ENCODE measurements at places on chromosomes 16 and 17.

DNA sequence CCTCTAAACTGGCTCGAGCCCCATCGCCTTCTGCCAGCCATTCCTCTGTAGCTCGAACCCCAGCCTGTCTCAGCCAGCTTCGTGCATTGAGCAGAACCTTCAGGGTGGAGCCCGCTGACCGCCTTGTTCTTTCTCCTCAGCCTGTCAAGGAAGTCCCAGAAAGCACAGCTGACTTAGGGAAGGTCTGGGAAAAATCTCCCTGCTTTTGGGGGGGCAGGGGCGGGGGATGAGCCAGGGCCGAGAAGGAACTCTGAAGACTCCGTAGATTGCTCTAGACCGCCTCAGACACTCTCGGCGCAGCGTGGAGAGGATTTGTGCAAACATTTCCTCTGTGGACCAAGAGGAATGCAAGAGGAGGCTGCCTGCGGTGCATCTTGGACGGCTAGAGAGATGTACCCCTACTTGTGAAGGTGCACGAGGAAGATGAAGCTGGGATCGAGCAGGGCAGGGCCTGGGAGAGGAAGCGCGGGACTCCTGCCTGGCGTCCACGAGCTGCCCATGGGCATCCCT is at the start of gene GLP2R:
GLP2R (plus strand) TSS at position 284 of the 510 bp plus-strand sequence; CDS start at position 424, 140 bp downstream.
- DNase-seq = no peak

GRCh38 chr17:8710813-8711212 is 33.8 kb downstream of the CCDC42 start:
- no peak for DNase-seq

GRCh38 chr17:27206447-27206846 is 87.5 kb upstream of the WSB1 start:
- DNase-seq = no peak

GRCh38 chr17:58913971-58914769 is 158.5 kb downstream of the PPM1E start:
- no peak for DNase-seq

DNA sequence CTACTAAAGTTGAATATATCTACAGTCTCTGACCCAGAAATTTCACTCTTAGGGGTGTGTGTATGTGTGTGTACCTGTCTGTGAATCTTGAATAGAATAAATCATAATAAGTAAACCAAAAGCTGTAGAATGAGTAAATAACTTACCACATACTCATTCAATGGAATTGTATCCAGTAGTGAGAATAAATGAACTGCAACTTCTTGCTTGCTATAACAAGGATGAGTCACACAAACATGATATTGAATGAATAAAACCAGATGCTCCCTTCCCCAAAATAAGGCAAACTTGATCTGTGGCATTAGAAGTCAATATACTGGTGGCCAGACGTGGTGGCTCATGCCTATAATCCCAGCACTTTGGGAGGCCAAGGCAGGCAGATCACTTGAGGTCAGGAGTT is 259.8 kb upstream of the MON1B start:
- no peak for DNase-seq

GRCh38 chr17:39225308-39225958 is at the start of gene STAC2:
Gene STAC2, minus strand, starts transcription at chr17:39225945. Its CDS starts 443 bp downstream, at chr17:39225502.
- no peak for DNase-seq

DNA sequence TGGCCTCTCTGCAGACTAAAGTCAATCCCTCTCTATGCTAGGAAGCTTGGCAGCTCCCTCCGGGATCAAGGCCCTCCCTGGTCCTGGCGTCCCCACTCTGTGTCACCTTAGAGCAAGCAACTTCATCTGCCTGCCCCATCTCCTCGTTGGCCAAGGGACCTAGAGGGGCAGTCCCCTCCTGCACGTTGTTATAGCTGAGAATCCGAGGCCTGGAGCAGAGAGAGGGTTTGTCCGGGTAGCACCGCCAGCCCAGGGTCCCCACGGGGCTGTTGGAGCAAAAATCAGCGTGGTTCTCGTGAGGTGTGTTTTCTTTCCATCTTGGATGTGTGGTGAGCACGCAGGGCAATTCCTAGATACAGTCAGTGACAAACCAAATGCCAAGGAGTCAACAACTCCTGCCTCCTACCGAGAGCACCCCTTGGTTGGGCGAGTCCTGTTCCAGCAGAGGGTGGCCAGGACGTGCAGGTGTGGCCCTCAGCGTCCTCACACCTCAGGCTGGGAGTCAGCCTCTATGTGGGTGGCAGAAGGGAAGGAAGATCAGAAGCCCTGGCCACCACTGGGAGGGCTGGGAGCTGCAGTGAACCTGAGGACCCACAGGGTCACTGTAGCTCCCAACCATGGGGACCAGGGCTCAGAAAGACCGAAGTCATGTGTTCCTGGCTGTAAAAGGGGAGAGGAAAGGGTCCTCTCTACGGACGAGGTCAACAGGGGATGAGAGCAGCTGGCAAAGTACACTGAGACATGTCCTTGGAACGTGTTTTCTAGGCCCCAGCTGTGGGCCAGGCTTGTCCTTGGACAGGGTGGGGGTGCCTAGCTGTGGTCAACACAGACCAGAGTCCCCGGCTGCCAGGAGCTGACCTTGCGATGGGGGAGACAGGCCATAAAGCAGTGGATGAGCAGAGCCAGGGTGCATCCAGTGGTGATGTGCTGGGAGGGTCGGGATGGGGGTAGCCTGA is 85.6 kb upstream of the CIBAR2 start:
- no peak for DNase-seq

DNA sequence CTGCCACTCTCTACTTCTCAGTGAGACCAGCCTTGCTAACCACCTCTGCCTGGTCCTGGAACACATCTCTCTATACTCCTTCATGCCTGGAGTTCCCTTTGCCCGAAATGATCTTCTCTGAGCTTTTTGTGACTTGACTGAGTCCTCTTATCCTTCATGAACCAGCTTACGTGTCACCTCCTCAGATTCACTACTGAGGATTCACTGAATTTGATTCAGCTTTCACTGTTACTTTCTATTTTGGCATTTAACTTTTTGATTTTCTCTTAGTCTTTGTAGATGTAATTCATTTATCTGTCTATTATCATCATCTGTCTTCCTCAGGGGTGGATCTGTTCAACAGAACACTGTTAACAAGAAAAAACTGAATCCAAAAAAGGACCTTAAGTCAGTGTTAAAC is 95.6 kb downstream of the RPGRIP1L start:
- DNase-seq = no peak

DNA sequence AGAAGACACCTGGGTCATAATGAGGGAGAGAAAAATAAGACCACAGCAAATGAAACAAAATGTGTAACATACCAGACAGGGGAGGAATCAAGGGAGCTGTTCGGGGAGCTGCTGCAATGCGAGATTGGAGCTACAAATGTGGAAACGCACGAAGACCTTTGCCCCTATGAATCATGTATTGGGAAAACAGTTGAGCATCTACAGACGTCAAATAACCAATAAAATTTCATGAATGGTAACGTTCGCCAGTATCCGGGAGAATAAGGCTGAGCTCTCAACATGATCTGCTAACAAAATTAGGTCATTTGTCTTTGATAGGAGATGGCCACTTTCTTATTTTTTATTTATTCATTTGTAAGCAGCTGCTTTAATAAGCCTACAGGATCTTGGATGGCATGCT is 486.2 kb upstream of the RBFOX1 start:
- no peak for DNase-seq

GRCh38 chr17:39244016-39244599 is 18.4 kb upstream of the STAC2 start:
- DNase-seq = no peak

DNA sequence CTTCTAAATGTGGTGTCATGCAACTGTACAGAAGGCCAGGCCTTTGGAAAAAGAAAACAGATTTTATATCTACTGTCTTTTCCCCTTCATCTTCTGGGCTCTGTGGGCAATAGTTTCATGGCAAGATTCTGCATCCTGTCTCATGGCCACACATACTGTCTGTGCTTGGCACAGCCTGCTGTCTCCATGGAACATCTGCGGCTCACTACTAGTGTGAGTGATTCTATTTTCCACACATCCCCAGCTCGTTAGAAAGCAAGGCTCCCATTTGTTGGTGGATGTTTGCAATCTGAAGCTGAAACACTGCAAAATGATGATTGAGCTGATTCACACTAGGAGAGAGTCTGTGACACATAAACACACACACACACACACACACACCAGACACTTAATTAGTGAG is 32.4 kb downstream of the CACNG3 start:
- no peak for DNase-seq

DNA sequence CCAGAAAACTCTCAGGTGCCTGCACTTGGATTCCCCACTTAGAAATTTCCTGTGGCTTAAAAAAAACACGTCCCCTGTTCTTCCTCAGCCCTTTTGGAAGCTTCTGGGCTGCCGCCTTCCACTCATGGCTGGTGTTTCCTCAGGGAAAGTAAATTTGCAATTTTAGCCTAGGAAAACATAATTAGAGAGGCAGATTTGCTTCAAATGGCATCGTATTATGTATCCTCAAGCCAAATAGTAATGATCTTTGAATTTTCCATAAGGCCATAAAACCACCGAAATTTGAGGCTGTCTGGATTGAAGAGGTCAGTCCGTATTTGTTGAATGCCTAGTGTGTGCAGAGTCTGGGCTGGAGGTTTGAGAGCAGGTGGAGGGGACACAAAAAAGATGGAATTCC is 17.7 kb downstream of the MGAT5B start:
- no peak for DNase-seq

Measured in stimulated activated CD4-positive, alpha-beta T cell treated with anti-CD3 and anti-CD28 coated beads, Interleukin-12 subunit alpha, Interleukin-12 subunit beta, amount 100 ng/mL, for 48 hours (primary cell).